CD4-positive, alpha-beta T cell treated with Interferon alpha-2 for 1 hour (primary cell): ENCODE measurements at places on chromosomes 6 and 20.
A peak's percentile ranks its signal among the peaks of the same experiment; 100 is the strongest.

DNA sequence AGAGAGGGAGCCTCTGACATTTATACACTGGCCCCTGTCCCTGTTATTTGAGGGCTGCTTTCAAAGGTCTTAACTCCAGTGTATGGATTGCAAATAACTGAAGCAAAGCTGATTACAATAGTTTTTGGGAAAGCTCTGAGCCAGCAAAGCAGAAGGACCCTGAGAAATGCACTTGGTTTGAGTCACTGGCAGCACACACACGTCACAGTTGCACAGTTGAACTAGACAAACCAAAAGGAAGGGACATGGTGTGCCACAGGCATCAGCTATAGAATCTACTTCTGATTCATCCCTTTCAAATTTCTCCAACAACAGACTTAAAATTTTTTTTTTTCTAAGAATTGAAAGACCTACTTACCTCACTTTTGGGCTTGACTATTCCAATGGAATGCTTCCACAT, 56.4 kb downstream of the SNRNP48 start:
- DNase-seq = no peak

DNA sequence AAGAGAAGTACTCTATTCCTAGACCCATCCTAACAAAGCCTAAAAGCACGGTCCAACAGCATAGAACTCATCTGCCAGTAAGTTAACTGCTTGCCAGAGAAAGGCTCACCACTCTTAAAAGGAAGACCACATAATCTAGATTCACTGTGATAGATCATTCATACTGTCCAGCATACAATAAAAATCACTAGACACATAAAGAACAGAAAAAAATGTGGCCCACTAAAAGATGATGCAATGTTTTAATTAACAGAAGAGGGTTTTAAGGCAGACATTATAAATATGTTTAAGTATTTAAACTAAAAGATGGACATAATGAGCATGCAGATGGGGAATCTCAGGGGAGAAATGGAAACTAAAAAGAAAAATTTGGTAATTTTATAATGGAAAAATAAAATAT, 157.5 kb upstream of the CDH4 start:
- DNase-seq = no peak

DNA sequence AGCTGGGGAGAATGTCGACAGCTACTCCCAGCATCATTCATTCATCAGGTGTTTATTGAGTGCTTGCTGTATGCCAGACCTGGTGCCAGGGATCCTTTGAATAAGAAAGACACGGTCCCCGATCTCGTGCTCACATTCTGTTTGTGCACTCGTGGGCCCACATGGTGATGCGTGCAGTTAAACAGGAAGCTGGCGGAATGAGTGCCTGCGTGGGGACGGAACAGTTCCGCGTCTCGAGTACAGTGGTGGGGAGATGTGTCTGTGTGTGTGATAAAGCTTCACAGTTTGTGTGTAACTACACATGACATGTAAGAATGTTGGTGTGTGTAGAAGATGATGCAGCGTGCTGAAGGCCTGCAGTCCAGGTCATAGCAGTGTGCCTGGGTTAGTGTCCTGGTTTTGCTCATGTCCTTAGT, 6.5 kb downstream of the RBM38 start:
- DNase-seq = peak; percentile 62

DNA sequence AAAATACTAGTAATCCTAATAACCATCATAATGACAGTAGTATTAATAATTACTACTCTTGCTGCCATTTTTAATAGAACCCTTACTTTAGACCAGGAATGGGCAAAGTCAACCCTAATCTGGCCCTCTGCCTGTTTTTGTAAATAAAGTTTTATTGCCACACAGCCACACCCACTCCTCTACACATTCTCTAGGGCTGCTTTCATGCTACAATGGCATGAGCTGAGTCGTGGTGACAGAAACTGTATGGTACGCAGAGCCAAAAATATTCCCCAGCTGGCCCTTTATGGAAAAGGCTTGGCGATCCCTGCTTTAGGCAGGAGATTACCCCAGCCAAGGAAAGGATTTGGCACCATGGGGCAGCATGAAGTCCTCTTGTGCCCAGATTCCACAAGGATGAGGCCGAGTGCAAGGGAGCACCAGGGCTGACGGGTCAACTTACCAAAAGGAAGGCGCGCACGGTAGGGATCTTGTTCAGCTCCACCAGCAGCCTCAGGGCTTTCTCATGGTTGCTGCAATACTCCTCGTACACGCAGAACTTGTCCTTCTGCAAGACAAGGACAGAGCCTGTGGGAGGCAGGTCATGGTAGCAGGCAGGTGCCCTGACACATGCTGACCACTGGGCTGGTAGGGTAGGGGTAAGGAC, 93.6 kb downstream of the PREX1 start:
- no peak for DNase-seq

- DNase-seq = no peak
These were observed 117.1 kb upstream of the SPTLC3 start for GRCh38 chr20:12891643-12892042.

DNA sequence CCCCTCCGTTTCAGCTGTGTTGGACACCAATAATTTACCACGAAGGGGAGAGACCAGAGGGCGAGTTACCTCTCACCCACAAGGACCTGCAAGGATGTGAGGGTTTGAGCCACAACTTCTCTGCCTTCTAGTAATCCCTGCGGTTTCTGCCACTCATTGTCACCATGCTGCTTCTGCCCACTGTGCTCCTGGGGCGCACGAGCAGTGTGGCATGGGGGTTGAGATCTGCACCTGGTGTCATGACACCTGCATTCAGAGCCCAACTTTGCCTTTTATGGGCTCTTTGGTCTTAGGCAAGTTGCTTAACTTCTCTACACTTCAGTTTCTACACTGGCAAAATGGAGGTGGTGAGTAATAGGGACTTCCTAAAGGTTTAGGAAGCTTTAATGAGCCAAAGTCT, 84.9 kb downstream of the SOBP start:
- DNase-seq = no peak

- DNase-seq = no peak
These were observed 156.8 kb upstream of the MLN start for GRCh38 chr6:33960345-33961313.

DNA sequence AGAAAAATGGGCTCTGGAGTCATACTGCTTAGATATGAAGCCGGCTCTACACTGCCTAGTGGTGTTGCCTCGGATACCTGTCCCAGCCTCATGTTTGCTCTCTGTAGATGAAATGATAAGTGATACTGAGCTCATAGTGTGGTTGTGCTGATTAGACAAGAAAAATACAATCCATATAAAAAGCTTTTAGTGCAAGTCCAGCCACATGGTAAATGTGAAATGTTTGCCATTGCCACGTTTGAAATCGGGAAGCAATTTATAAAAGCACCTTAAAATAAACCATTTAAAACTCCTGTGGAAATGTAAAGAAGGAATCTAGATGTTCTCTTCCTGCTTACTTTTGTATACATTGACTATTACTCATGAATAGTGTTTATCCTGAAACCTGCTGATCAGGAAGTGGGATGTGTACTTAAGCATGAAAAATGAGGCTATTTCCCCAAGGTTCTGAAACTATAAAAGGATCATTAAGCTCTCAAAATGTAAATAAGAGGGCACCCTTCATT, 13.1 kb upstream of the PBOV1 start:
- no peak for DNase-seq

DNA sequence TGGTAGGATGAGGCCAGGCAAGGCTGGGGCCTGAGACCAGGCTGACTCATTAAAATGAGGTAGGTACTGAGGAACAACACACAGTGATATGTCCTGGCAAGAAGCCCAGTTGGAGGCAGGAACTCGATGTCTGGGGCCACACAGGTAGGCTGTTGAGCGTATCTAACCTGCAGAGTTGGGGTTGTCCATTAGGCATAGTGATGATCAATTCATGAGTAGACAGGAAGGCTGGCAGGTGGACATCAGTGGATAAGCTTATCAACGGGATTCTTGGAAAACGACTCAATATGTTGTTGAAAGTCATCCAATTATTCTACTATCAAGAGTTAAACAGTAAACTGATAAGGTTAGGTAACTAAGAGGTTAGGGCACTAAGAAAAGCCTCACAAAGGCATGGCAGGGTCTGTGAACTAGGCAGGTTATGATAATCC, 193.2 kb upstream of the COL21A1 start:
- no peak for DNase-seq

DNA sequence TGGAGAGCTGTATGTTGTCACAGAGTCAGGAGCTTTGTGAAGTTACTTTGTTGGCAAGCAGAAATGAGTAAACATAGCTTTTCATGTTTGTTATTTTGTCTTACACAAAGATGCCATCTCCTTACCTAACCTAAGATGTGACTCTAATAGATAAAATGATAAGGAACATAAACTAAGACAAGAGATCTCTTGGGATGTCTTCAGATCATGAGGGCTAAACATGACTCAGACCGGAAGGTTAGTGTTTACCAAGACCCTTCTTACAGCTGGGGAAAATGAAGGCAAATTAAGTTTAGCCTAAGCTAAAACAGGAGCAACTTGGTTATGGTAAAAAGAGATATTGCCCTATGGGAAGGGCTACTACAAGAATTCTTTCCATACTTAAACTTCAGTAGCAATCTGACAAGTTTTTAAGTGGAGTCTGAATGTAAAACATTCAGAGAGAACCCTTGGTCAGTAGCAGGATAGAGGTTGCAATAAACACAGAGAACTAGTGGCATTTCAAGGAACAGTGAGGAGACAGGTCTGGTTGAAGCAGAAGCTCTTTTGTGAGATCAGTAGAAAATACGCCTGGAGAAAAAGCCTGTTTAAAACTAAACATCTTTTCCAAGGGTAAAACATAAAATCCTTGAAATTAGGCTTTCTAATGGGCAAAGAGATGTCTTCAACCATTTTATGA, 29.9 kb downstream of the SGK1 start:
- DNase-seq = no peak

DNA sequence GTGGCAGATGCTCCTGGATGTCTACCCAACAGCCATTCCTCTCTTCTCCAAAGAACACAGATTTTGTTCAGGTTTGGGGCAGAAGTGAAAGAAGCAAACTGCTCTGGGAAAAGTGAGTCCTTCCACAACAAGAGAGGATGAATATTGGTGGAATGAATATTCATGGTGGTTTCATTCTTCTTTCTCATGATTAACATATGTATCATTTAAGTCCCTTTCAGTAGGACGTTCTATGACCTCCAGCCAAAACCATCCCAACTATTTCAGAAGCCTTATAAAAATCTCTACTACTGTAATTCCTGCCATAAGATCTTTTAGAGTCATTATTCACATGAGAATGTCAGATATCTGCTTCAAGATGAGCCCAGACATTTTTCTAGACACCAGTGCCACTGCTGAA, 44.4 kb downstream of the MDN1 start:
- no peak for DNase-seq

DNA sequence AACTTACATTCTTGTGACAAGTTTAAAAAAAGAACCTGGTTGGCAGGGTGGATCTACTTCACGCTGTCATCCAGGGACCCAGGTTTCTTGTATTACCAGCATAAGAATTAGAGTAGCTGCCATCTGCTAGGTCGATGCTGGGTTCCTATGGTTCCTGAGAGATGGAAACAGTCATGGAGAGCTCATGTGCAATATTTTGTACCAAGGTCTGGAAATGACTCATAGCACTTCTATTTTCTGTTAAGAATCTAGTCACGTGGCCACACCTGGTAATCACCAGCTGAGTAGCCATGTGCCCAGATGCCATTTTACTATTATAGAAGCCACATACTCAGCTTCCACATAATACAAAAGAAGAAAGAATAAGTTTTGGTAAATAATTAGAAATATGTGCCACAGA, 171.3 kb downstream of the CD83 start:
- no peak for DNase-seq
